ENCODE measurements at places on chromosomes 4 and X. TPM values are rescaled to one million over a fixed set of nuclear protein-coding genes. Genes with fewer than 3 reads are reported as not detected.

SYP gene
- total RNA-seq: 0.70 TPM

SUPT20HL2 gene
- total RNA-seq: not detected

SLC25A5 gene
- 102 TPM for total RNA-seq

HTN1 gene
- not detected for total RNA-seq

TRAM1L1 gene
- not detected for total RNA-seq

ARHGAP6 gene
- not detected for total RNA-seq

SERPINA7 gene
- total RNA-seq: not detected

FDCSP gene
- not detected for total RNA-seq

PPBP gene
- total RNA-seq: 1.3 TPM

CFP gene
- 26.5 TPM for total RNA-seq

DCHS2 gene
- 0.44 TPM for total RNA-seq

SMIM10L2A gene
- 3.3 TPM for total RNA-seq
